AG08396 (cell line): ENCODE measurements at places on chromosomes 4 and X.

GRCh38 chrX:5971300-5971699 is 257.4 kb downstream of the NLGN4X start:
- no peak for DNase-seq

DNA sequence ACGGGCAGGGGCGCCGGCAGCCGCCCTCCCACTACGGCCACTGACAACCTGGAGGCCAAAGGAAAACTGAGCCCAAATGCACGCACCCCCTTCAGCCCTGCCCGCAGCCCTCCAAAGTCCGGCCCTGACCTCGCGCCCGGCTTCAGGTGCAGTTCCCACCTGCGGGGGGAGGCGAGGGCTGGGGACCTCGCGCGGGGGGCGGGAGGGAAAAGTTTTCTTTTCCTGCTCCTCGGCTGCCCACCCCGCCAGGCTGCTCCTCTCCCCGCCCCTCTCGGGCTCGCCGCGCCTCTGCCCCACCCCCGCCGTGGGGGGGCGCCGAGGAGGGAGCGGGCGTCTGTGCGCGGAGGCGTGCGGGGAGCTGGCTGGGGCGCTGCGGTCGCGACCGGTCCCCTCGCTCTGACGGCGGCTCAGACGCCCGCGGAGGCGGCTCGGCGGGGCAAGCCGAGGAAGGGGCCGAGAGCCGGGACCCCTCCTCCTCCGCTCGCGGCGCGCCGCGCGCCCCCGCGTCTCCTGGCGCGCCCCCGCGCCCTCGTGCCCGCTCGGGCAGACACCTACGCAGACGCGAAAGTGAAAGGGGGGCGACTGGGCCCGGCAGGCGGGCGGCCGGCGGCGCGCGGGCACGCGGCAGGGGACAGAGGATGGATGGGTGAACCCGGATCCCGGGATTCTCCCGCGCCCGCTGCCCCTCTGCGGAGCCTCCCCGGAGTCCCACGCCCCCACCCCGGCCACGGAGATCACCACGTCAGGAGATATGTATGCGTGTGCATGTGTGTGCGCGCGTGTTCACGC is 3.1 kb upstream of the NR3C2 start:
- DNase-seq = peak; percentile 57

DNA sequence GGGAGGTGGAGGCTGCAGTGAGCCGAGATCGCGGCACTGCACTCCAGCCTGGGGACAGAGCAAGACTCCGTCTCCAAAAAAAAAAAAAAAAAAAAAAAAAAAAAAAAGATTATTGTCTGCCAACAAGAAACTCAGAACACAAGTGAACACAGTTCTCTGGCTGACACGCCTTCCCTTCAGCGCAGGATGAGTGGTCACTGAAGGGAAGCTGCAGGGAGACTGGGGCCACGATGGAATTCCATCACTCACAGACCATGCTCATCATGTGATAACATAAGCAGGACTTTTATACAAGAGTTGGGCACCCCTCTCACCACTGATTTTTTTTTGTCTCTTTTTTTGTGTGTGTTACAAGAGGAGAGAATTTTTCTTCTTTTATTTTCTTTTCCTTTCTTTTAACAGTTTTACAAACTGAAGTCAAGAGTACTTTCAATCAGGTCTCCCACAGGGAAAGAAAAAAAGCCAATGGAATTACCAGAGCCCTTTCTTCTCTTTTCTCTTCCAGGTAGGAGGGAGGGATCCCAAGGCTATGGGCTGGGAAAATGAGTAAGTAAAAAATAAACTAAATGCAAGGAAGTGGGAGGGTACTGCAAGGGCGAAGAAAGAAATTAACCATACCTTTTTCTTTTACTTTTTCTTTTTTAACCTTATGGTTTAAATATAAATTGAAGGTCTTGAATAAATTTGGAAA is 435.6 kb downstream of the GPM6A start:
- no peak for DNase-seq

GRCh38 chr4:137065311-137065710 is 467.0 kb downstream of the PCDH18 start:
- peak; percentile 25 for DNase-seq

GRCh38 chr4:36163198-36163597 is 81.1 kb downstream of the ARAP2 start:
- DNase-seq = no peak

GRCh38 chr4:16480011-16480410 is 253.7 kb upstream of the TAPT1 start:
- DNase-seq = no peak

DNA sequence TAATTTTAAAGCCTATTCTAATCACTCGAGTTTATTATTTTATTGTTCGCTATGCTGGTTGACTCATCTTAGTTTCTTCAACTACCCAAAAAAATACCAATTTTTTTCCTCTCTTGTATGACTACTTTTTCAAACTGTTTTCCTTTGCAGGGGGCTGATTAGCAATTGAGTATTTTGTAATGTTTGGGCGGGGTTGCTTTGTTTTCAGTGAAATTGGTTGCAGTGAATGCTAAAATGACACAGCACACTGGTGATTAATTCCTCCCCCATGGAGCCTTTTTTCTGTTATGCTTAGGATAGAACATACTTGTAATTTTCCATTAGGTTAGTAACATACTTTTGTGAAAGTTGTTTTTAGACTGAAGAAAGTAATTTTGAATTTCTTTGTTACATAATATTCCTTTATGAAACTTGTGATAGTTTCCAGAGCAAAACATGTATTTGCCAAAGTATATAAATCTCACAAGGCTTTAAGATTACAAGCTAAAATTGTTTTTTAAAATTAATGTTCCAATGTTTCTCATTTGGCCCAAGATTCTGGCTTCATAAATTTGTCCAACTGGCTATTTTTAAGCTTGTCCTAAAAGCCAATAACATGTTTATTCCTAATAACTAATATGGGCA is 120.4 kb downstream of the CHIC1 start:
- DNase-seq = no peak

DNA sequence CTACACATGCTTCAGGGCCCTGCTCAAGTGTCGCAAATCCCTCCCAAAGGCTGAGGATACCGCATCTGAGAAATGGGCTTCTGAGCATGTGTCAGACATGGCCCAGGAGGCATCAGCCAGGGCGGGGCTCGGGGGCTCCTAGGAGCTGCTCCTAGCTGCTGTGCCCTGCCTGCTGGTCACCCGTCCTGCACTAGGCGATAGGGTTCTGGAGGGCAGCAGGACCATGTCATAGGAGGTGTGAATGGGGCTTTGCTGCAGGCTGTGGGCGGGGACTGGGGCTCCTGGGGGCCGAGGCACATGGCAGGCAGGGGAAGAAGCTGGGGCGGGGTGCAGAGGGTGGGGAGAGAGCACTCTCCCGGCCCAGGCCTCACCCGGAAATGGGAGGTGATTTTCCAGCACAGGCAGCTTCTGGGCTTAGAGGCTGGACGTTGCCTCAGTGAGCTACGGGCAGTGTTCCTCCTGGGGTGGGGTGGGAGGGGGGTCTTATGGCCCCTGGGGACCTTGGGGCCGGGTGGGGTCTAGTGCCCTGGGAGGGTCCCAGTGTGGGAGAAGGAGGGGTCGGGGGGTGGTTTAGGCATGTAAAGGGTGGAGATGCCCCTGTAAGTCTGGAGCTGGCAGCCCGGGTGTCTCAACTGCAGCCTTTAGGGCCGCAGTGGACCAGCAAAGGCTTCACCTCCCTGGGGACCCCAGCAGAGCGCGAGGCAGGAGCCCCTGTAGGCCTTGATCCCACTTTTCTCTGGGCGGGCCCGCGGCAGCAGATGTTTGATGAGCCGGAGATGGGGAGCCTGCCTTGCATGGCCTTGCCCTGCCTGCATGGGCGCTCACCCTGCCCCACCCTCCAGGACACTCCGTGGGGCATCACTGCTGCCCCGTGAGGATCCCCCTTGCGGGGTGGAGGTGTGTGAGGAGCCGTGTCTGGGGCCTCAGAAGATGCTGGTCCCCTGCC is 98.6 kb upstream of the LRPAP1 start:
- no peak for DNase-seq

GRCh38 chrX:151359931-151360871 is 36.8 kb upstream of the VMA21 start:
- DNase-seq = peak; percentile 37

DNA sequence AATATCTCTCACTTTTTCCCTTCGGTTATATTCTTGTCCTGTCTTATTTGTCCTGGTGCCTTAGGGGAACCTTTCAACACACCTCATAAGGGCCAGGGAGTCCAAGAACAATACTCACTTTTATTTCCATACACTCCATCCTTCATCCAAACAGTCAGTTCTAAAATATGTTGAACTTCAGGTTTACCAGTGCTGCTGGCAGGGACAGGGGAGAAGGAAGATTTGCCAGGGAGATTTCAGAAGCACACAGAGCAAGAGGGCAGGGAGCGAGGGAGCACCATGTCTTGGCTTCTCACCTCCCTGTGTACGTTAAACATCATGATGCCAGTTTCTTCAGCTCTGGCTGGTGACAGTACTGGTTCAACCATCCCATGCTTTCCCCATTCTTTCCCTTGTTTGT is 631.1 kb upstream of the FAT1 start:
- DNase-seq = no peak

GRCh38 chrX:68354879-68355628 is 78.2 kb downstream of the OPHN1 start:
- DNase-seq = no peak

- no peak for DNase-seq
Measured at GRCh38 chr4:40619600-40619999, 10.1 kb downstream of the RBM47 start.

- no peak for DNase-seq
Measured at GRCh38 chr4:2930758-2931511, 32.3 kb downstream of the NOP14 start.

DNA sequence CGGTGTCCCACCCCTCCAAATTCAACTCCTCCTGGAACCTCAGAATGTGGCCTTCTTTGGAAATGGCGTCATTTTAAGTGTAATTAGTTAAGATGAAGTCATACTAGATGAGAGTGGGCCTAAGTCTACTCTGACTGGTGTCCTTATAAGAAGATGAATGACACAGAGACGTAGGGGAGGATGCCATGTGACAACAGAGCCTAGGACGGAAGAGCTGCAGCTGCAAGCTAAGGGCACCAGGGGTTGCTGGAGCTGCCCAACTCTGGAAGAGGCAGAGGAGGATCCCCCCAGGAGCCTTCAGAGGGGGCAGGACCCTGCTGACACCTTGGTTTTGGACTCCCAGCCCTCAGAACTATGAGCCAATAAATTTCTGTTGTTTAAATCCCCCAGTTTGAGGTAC is 115.1 kb downstream of the STK32B start:
- DNase-seq = no peak

DNA sequence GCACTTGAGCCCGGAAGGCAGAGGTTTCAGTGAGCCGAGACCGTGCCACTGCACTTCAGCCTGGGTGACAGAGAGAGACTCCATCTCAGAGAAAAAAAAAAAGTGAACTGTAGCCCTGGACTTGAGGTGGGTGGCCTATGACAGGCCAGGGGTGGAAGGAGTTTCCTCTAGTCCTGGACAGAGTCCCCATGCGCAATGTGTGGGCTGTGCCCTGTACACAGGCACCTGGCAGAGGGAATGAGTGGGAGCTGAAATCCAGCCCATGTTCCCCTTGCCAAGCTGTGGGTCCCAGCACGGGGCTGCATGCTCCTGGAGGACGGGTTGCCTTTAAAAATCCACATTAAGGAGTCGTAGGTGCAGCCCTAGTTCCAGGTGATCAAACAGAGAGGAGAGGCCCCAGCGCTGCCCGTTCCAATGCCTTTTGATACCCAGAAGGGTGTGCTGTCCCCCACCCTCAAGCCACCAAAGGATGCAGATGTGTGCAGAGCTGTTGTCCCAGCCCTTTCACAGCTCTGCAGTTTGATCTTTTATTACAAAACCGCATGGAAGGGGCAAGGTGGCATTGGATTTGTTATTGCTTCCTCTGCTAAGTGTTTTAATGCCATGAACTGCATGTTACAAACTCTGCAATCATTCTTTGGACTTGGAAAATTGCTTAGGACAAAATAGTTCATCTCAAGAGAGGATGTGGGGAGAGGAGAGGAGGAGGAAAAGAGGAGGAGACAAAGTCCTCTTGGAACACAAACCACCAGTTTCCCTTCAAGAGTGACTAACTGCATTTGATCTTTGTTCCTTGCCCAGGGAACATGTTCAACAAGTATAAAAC is 38.0 kb upstream of the PDK3 start:
- no peak for DNase-seq

DNA sequence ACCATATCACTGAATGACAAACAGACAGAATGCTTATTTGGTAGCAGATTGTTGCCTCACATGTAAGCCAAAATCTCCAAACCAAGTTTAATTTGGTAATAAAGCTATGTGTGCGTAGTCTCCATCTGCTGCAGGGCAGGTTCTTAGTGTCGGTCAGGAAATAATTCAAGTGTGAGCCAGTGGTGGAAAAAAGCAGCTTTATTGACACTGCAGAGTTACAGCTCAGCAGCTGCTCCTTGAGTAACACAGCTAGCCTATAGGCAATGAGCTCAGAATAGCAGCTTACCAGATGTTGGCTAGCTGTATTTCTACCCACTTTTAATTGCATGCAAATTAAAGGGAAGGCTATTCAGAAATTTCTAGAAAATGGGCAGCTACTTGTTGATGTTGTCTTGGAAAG is 757.8 kb upstream of the HS3ST1 start:
- no peak for DNase-seq

GRCh38 chr4:24778464-24779225 is 16.7 kb upstream of the SOD3 start:
- peak; percentile 66 for DNase-seq

DNA sequence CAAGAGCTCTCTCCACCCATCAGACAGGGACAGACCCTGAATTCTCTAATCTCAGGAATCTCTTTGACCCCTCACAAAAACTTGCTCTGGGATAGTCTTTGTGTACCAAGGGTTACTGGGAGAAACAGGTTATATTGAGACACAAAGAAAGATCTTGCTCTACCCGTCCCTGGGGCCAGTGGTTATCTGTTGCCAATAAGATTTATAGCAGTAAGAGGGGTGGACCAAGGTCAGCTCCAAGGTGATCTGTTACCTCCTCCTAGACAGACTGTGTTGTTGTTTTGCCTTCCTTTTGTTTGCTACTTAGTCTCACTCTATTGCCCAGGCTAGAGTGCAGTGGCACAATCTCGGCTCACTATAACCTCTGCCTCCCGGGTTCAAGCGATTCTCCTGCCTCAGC is 16.3 kb upstream of the ATP6AP2 start:
- DNase-seq = no peak

- DNase-seq = peak; percentile 45
Measured at GRCh38 chrX:136204571-136204970, 46.6 kb downstream of the MAP7D3 start.

DNA sequence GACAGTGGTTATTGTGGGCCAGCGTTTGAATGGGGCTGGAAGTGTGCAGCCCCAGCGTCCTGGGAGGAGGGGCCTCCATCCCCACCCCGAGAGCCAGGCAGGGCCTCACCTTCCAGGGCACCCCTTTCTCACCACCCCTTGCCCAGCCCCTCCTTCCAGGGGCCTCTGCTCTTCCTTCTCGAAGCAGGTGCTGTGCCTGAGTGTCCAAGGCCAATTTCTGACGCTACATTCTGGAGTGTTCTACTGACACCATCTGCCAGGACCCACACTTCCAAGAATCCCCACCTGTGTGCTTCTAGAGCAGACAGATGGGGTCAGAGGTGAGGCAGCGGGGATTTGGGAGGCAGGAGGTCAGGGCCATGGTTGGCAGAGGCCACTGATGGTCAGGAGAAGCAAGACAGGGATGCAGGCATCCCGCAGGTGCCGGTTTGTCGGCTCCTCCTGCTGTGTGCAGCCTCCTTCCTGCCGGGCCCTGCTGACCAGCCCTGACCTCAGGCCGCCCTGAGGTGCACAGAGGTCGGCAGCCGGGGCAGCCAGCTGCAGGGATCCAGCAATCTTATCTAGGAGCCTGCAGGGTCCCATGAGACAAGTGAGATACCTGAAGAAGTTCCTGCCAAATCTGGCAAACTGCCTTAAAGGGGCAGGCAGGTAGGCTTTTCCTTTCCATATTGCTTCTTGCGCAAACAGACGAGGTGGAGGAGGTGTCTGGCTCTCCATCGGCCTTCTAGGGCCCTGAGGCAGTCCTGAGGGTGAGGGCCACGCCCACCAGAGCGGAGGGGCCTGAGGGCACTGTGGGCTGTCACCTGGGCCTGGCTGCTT is 18.8 kb downstream of the MSANTD1 start:
- DNase-seq = no peak
